ENCODE measurements at places on chromosomes 6 and 20. TPM values are rescaled to one million over a fixed set of nuclear protein-coding genes. Genes with fewer than 3 reads are reported as not detected.

GRCh38 chr6:46220352-46221221, 49.8 kb upstream of the ENPP5 start:
- no peak for DNase-seq

GRCh38 chr6:132789396-132789776, 9.1 kb downstream of the SLC18B1 start:
- DNase-seq: no peak

GRCh38 chr6:34310817-34311216, 62.0 kb upstream of the SMIM29 start:
- DNase-seq: no peak

DNA sequence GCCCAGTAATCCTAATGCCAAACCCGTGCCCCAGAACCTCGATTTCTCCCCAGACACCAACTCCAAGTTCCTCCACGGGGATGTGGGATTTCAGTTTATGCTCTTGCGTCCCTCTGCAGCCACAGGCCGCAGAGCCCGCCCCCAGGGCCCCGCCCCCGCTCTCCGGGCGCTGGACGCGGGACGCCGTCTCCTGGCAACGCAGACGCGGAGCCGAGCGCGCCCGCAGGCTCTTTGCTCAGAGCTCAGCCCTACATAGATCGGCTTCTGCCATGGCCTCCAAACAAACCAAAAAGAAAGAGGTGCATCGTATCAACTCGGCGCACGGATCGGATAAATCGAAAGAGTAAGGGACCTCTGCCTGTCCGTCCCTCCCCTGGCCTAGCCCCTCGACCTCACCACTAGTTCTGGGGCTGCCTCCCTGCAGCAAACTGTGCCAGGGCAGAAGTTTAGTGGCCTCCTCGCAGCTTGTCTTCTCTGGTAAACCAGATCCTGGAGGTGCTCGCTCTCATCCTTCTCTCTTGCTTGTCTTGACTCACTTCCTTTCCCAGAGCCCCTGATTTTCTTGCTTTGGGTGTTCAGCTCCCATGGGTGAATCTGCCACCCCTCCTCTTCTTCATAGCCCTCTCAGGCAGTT, at the start of gene ADGB:
Gene ADGB, plus strand, starts transcription at position 201 of the 634 bp plus-strand sequence. Its CDS starts 69 bp downstream, at position 270.
- DNase-seq: peak; percentile 86

DNA sequence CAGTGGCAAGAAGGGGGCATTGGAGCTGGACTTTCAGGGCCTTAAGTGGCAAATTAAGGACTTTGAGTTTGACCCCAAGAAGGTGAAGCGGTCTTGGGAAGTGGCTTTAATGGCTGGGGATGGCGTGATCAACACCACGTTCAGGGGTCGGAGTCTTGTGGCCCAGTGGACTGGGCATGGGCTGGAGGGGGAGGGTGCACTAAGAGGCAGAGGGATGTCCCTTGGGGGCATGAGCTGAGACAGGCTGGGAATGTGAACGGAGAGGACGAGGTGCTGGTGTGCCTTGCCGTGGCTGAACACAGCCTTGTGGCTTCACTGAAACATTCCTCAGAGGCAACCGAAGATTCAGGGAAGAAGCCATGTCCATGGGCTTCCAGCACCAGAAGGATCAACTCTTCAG, 227.0 kb downstream of the SYNDIG1 start:
- no peak for DNase-seq

GRCh38 chr6:81847866-81848265, 95.4 kb upstream of the TENT5A start:
- no peak for DNase-seq

ENPP5 gene
- 1.0 TPM for total RNA-seq

GJA10 gene
- total RNA-seq: not detected

MCHR2 gene
- total RNA-seq: not detected

- no peak for DNase-seq
These were observed 48.5 kb upstream of the SUPT3H start for GRCh38 chr6:45426251-45426650.

GRCh38 chr6:82408952-82409431, 45.4 kb downstream of the TPBG start:
- no peak for DNase-seq

GRCh38 chr20:63351811-63352591, 9.1 kb downstream of the CHRNA4 start:
- no peak for DNase-seq

DNA sequence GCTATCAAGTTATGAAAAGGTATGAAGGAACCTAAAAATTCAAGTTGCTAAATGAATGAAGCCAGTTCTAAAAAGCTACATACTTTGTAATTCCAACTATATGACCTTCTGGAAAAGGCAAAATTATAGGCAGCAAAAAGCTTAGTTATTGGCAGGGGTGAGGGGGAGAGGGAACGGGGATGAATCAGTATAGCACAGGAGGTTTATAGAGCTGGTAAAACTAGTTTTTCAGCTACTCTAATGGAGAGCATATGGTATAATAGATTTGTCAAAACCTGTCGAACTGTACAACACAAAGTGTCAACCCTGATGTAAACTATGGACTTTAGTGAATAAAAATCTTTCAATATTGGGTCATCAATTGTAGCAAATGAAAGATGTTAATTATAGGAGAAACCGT, 18.7 kb downstream of the MANEA start:
- DNase-seq: no peak

GRCh38 chr6:90495216-90495817, 91.6 kb downstream of the MAP3K7 start:
- DNase-seq: no peak

DNA sequence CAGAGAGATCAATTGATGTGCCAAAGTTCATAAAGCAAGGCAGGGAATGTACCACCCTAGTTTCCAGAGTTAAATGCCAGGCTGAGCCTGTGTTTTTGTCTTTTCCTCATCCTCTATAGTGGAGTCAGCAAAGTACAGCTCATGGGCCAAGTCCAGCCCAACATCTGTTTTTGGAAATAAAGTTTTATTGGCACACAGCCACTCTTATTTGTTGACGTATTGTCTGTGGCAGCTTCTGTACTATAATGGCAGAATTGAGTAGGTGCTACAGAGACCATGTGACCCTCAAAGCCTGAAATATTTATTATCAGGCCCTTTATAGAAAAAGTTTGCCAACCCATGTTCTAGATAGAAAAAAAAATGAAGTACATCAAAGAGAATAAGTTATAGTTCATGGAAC, 187.0 kb downstream of the TSHZ2 start:
- no peak for DNase-seq

DNA sequence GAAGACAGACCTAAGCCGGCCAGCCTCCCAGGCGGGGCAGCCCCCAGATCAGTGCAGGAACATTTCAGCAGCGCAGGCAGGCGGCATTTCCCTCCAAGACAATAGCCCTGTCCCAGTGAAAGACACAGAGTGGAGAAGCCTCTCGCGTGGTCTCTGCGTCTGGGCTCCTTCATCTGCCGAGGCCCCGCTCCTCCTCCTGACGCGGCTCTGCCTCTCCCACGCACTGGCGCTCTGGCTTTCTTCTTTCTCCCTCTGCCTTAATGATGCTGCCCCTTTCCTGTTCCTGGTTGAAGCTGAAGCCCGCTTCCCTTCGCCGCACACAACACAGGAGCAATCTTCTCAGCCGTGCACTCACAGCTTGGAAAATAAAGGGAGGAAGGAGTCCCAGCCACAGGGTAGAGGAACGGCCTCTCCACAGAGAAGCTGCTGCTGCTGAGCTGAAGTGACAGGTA, 347.5 kb downstream of the CDH4 start:
- DNase-seq: no peak

- no peak for DNase-seq
These were observed 64.6 kb upstream of the SCP2D1 start for GRCh38 chr20:18748987-18749386.

TREM1 gene
- 4.0 TPM for total RNA-seq

DNA sequence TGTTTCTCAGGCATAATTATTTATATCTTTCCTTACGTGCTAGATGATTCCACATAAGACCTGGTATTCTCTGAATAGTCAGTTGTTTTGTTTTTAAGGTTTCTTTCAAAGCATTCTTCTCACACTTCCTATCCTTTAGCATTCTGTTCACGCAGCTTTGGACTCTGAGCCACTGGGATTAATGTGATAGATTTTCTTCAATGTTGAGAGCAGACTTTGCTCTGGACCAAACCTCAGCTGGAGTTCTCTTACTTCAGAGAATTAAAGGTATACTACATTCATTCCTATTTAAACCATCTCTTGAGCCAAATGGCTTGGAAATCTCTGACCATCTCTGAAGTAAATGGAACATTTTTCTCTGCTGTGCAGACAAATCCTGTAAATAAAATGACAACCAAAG, 70.7 kb upstream of the TRAF3IP2 start:
- DNase-seq: no peak

GRCh38 chr6:107116328-107116892, 1.1 kb upstream of the BEND3 start:
- no peak for DNase-seq

- no peak for DNase-seq
These were observed 36.6 kb upstream of the BTN3A2 start for GRCh38 chr6:26328265-26328844.

- no peak for DNase-seq
These were observed 7.8 kb downstream of the OLIG3 start for GRCh38 chr6:137486416-137486815.

- no peak for DNase-seq
These were observed 77.7 kb downstream of the TMEM170B start for GRCh38 chr6:11615214-11615602.

DNA sequence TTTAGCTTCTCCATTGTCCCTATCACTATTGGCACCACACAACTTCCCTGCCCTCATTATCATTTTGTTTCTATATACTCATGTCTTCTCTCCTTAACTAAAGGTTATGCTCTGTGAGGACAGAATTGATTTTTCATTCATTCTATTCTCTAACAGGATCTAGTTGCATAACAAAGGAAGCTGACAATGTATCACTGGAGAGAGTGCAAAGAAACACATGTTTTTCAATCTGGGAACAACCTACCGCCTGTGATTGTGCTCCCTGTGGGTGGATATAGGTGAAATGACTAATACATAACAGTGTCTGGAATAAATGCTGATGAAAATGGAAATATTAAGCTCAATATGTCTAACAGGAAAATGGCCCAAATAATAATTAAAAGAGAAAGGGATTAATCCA, 56.6 kb downstream of the COL12A1 start:
- DNase-seq: no peak

LAMP5 gene
- total RNA-seq: 0.51 TPM

- DNase-seq: no peak
These were observed 996 bp upstream of the PRDM1 start for GRCh38 chr6:106084989-106085691.

- no peak for DNase-seq
These were observed 28.3 kb downstream of the NPEPL1 start for GRCh38 chr20:58720890-58721289.

GRCh38 chr6:142885182-142885867, 59.7 kb downstream of the HIVEP2 start:
- DNase-seq: no peak

DDX43 gene
- 1.3 TPM for total RNA-seq

FAM184A gene
- 4.5 TPM for total RNA-seq

DNA sequence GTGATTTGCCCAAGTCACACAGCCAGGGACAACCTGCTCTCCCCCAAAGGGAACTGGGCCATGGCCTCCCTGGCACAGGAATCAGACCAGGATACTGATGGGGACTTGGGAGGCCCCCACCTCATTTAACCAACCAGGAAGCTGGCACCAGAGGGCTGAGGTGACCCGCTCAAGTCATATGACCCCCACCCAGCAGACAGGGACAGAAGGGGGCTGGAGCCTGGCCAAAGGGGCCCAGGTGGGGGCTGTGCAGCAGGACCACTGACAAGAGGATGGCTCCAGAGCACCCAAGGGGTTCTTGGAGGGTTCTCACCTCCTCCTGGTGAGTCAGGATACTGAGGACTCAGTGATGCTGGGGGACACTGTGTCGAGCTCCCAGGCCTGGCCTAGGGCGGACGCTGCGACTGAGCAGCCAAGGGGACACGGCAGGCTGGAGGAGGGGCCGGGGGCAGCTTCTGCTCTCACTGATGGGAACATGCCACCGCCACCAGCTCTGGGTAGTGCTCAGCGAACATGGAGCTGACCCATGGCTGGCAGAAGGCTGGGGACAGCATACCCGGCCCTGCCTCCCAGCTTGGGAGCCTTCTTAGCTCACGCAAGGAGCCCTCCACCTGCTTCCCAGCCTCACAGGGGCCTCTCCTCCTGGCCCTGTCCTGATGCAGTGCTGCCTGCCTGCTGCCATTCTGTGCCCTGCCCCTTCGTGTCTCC, 1.2 kb downstream of the CST7 start:
- DNase-seq: no peak

SLC17A4 gene
- total RNA-seq: not detected

DEF6 gene
- 5.5 TPM for total RNA-seq

DNA sequence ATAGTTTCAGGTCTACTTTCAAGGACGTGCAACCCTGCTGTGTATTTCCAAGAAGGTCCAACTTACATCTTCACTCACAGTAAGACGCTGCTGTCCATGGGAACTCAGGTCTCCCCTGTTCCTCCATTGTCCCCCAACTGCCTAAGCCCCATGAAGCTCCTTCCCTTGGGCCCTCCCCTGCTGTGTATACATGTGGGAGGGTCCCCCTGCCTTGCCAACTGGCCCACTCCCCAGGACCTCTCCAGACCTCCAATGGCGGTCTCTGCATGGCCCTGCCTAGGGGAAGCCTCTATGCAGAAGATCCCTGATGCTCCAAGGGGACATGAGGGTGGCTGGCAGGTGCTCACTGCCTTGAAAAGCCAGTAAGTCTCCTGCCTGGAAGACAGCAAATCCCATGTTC, 186.7 kb upstream of the CST7 start:
- peak; percentile 76 for DNase-seq

COX4I2 gene
- 2.5 TPM for total RNA-seq

- no peak for DNase-seq
These were observed 1.6 kb downstream of the PSMA7 start for GRCh38 chr20:62141397-62142251.

GRCh38 chr6:37072526-37072925, 67.1 kb downstream of the FGD2 start:
- no peak for DNase-seq

MYT1 gene
- total RNA-seq: not detected

GRCh38 chr6:129342243-129342642, 367.7 kb downstream of the ARHGAP18 start:
- DNase-seq: no peak

STMND1 gene
- not detected for total RNA-seq

DNA sequence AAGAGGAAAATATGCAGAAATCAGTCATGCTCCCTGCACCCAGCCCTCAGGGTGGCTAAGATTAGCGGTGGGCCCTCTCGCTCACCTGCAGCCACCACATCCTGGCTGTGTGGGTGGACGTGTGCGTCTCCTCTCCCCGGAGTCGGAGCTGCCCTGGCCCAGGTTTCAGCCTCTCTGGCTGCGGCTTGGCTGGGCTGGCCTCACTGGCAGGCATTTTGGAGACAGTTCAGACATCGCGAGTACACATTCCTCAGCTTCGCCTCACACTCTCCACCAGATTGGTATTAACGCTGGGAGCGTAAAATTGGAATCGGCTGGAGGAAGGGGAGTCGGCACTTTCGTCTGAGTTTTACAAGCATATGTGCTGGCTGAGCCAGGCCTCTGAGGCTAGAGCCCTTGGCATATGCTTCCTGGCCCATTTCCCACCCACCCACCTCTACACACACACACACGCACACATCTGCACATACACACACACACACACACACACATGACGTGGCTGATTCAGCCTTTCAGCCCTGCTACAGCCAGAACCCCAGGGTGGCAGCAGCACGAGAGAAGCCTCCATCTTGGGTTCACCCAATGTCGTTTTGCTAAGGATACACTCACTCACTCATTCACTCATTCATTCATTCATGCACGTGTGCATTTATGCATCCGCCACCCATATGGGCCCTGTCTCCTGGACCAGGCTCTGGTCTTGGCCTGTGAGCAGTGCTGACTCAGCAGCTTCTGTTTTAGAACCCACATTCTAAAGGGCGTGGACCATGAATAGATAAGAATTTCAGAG, 42.9 kb downstream of the BCAS4 start:
- DNase-seq: no peak

Measured in posterior vena cava (tissue), 2 donors.